Spinal cord (tissue), 10 donors: ENCODE measurements at places on chromosomes 4 and X.

DNA sequence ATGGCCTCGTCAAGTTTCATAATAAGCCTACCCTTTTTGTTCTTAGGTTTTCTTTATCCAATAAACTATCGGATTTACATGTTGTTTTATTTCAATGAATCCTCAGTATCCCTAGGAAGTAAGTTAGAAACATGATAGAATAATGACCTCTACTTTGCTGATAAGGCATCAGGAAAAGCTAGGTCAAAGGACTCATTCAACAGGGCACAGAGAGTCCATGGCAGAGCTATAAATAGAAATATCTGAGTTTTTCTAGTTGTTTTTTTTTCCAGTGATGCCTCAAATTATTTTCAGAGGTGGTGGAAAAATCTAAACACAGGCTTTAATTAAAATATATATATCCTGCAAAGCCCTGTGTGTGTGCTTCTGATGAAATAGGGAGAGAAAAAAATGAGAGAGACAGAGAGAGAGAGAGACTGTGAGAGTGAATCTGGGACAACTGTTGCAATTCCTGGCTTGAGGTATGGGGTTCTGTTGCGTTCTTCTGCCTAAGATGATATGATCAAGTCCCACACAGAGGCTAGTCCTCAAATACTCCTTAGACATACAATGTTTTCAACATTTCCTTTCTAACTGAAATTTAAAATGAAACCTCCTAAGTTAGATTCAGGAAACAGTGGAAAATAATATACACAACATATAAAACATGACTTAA, 139.9 kb downstream of the HDX start:
- H3K4me1 ChIP-seq = no peaks in the 10 kb centered on the region
- H3K27ac ChIP-seq = no peak overlapping the region
- no peak overlapping the region for H3K4me3 ChIP-seq
- H3K36me3 ChIP-seq = no peaks in the 10 kb centered on the region
- no peak for DNase-seq
- H3K27me3 ChIP-seq = no peaks in the 10 kb centered on the region

GRCh38 chr4:53906606-53907190, 157.7 kb downstream of the CHIC2 start:
- peak overlapping the region; percentile 19 for H3K27ac ChIP-seq
- DNase-seq = no peak
- H3K27me3 ChIP-seq = peaks cover 26% of the 10 kb centered on the region

DNA sequence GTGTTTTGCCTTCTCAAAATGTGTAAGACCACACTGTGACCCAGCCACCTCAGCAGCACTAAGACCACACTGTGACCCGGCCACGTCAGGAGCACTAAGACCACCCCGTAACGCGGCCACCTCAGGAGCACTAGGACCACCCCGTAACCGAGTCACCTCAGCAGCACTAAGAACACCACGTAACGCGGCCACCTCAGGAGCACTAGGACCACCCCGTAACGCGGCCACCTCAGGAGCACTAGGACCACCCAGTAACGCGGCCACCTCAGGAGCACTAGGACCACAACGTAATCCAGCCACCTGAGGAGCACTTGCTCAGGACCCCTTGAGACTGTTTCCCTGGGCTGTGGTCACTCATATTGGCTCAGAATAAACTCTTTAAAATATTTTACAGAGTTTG, 71.7 kb downstream of the MTNR1A start:
- no peak overlapping the region for H3K27ac ChIP-seq
- no peaks in the 10 kb centered on the region for H3K27me3 ChIP-seq
- DNase-seq = no peak
- H3K4me1 ChIP-seq = peaks cover 22% of the 10 kb centered on the region

GRCh38 chr4:3531318-3531878, 824 bp downstream of the LRPAP1 start:
- no peak for DNase-seq
- peak overlapping the region; percentile 90 for H3K4me3 ChIP-seq
- H3K36me3 ChIP-seq = peaks cover 40% of the 10 kb centered on the region
- peaks cover 53% of the 10 kb centered on the region for H3K4me1 ChIP-seq

DNA sequence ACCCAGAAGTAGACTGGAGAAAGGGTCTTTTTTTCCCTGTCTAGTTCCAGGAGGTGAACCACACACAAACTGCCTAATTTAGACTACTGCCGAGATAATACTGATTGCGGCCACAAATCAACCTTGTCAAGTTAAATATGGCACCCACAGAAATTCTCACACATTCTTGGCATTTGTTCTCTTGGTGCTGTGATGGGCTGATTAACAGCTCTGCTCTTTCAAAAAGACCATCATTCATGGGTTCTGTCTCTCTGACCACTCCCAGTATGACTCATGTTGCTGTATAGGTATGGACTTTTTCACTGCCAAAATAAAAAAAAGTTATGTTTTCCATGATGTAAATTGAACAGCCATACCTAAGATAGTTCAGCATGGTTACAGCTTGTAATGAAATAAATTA, 1003.5 kb upstream of the LCORL start:
- H3K27me3 ChIP-seq = no peaks in the 10 kb centered on the region
- no peak overlapping the region for H3K27ac ChIP-seq
- no peaks in the 10 kb centered on the region for H3K4me1 ChIP-seq
- H3K36me3 ChIP-seq = no peaks in the 10 kb centered on the region
- DNase-seq = no peak

DNA sequence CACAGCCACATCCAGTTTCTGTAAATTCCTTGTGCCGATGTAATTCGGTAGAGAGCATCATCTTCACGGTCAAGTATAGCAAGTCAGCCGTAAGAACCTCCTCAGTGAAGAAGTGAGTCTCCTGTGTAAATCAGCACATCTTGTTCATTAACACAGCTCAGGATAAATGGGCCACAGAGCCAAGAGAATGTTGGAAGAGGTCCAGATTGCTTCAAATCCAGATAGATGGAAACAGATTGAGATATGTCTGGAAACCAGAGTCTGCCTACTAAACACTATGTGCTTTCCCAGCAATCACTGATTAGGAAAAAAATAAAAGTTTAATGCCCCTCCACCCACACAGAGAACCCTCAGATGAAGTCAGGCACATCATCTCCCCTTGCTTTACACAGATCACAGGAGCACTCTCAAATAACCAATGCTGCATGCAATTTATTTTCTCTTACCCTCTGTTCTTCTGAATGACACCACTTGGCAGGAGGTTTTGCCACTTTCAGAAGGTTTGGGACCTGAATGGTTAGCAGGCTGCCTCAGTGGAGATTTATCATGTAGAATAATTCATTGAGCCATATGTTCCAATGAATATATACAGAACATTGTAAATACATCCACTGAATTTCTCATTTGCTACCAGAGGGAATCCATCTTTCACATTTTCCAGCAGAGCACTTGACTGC, 357.7 kb downstream of the C4orf33 start:
- no peak overlapping the region for H3K27ac ChIP-seq
- no peaks in the 10 kb centered on the region for H3K27me3 ChIP-seq
- H3K4me1 ChIP-seq = no peaks in the 10 kb centered on the region
- H3K36me3 ChIP-seq = no peaks in the 10 kb centered on the region
- H3K4me3 ChIP-seq = no peak overlapping the region
- DNase-seq = no peak

DNA sequence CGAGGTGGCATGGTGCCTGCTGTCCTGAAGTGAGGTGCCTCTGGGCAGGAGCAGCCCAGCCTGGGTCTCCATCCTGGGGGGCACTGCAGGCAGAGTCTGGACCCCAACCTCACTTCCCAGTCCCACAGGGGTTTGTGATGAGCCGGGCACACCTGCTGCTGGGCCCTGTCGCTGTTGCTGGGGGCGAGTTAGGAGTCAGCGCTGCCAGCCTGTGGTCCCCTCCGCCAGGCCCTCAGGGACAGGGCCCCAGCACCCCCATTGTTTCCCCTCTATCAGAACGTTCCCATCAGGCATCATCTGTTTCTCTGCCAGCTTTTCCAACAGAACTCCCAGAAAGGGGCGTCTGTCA, 23.4 kb downstream of the WFS1 start:
- H3K27ac ChIP-seq = no peak overlapping the region
- no peak overlapping the region for H3K4me3 ChIP-seq
- no peak for DNase-seq
- peaks cover 91% of the 10 kb centered on the region for H3K36me3 ChIP-seq
- H3K4me1 ChIP-seq = no peaks in the 10 kb centered on the region

- peaks cover 4% of the 10 kb centered on the region for H3K4me1 ChIP-seq
Measured at GRCh38 chrX:46580613-46581012, 7.0 kb downstream of the CHST7 start.

GRCh38 chr4:24473309-24473721, 111.0 kb downstream of the DHX15 start:
- H3K27ac ChIP-seq = peak overlapping the region; percentile 26
- peaks cover 12% of the 10 kb centered on the region for H3K27me3 ChIP-seq
- peaks cover 29% of the 10 kb centered on the region for H3K4me1 ChIP-seq
- peak; percentile 26 for DNase-seq

- DNase-seq = no peak
- H3K27ac ChIP-seq = no peak overlapping the region
- no peaks in the 10 kb centered on the region for H3K4me1 ChIP-seq
- H3K27me3 ChIP-seq = no peaks in the 10 kb centered on the region
- no peaks in the 10 kb centered on the region for H3K36me3 ChIP-seq
- H3K4me3 ChIP-seq = no peak overlapping the region
Measured at GRCh38 chr4:58560736-58561135, 1450.6 kb upstream of the IGFBP7 start.

DNA sequence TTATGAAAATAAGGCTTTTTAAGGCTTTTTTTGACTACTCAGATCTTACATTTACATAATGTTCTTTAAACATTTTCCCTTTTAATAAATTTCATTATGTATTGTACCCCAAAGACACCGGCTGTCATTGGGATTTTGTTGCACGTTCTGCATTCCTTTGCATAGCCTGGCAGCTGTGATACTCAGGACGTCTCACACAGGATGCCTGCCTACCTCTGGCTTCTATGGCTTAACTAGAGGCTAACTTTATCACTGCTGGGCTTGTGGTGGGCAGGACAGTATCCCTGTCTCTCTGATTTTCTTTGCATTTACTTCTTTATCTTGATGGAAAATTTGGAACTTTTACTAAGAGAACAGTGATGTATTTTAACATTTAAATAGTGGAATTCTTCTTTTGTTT, 147.8 kb downstream of the BMPR1B start:
- no peaks in the 10 kb centered on the region for H3K36me3 ChIP-seq
- H3K4me3 ChIP-seq = no peak overlapping the region
- no peaks in the 10 kb centered on the region for H3K27me3 ChIP-seq
- H3K27ac ChIP-seq = no peak overlapping the region

DNA sequence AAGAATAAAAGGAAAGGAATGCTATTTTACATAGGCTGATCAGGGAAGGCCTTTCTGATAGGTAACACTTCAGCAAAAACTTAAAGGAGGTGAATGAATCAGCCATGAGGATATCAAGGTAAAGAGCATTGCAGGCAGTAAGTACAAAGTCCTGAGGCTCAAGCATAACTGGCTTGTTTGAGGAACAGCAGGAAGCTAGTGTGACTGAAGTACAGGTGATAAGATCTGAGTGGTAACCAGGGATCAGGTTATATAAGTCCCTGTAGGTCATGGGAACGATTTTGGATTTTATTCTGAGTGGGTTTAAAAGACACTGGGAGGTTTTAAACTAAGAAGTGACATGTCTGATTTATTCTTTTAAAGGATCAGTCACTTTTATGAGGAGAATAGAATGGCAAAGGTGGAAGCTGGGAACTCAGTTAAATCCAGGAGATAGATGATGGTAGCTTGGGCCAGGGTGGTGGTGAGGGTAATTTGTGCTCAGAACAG, 47.1 kb upstream of the THOC2 start:
- no peak overlapping the region for H3K27ac ChIP-seq
- H3K4me1 ChIP-seq = no peaks in the 10 kb centered on the region
- H3K27me3 ChIP-seq = no peaks in the 10 kb centered on the region

- no peak within 1 kb of the TSS for H3K27ac ChIP-seq
- no peaks in the 10 kb centered on the region for H3K36me3 ChIP-seq
- H3K27me3 ChIP-seq = no peaks in the 10 kb centered on the region
- no peaks in the 10 kb centered on the region for H3K4me1 ChIP-seq
- DNase-seq = no peak
Measured at GRCh38 chr4:70382691-70383181, at the start of gene SMR3B. Gene SMR3B (plus strand): TSS chr4:70383131. CDS start chr4:70384511, 1,380 bp downstream.

- H3K4me1 ChIP-seq = no peaks in the 10 kb centered on the region
- no peak for DNase-seq
- no peak overlapping the region for H3K27ac ChIP-seq
Measured at GRCh38 chrX:124518885-124519284, 172.5 kb downstream of the SH2D1A start.

- H3K4me1 ChIP-seq = no peaks in the 10 kb centered on the region
- no peaks in the 10 kb centered on the region for H3K27me3 ChIP-seq
- H3K4me3 ChIP-seq = no peak overlapping the region
- H3K27ac ChIP-seq = no peak overlapping the region
- DNase-seq = no peak
- H3K36me3 ChIP-seq = no peaks in the 10 kb centered on the region
Measured at GRCh38 chrX:154812341-154813101, 7.2 kb upstream of the MPP1 start.

GRCh38 chr4:133062851-133063250, 86.2 kb upstream of the PCDH10 start:
- no peak overlapping the region for H3K27ac ChIP-seq
- H3K4me1 ChIP-seq = no peaks in the 10 kb centered on the region
- H3K27me3 ChIP-seq = no peaks in the 10 kb centered on the region
- no peaks in the 10 kb centered on the region for H3K36me3 ChIP-seq
- H3K4me3 ChIP-seq = no peak overlapping the region

- H3K4me1 ChIP-seq = no peaks in the 10 kb centered on the region
- no peaks in the 10 kb centered on the region for H3K36me3 ChIP-seq
- H3K27me3 ChIP-seq = no peaks in the 10 kb centered on the region
- no peak overlapping the region for H3K27ac ChIP-seq
Measured at GRCh38 chr4:47049347-47049746, 18.0 kb downstream of the GABRB1 start.

GRCh38 chrX:97756879-97757278, 873.2 kb downstream of the RPA4 start:
- no peak overlapping the region for H3K4me3 ChIP-seq
- H3K27ac ChIP-seq = no peak overlapping the region
- peak; percentile 11 for DNase-seq

DNA sequence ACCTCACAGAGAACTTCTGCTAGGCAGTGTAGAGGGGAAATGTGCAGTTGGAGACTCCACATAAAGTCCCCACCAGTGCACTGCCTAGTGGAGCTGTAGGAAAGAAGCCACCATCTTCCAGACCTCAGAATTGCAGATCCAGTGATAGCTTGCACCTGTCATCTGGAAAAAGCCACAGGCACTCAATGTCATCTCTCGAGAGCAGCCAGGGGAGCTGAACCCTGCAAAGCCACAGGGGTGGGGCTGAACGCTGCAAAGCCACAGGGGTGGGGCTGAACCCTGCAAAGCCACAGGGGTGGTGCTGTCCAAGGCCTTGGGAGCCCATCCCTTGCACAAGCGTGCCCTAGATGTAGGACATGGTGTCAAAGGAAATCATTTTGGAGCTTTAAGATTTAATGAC, 1226.3 kb downstream of the PCDH7 start:
- no peak overlapping the region for H3K27ac ChIP-seq
- H3K36me3 ChIP-seq = no peaks in the 10 kb centered on the region
- no peak for DNase-seq

- H3K27ac ChIP-seq = no peak overlapping the region
- DNase-seq = no peak
- no peak overlapping the region for H3K4me3 ChIP-seq
- no peaks in the 10 kb centered on the region for H3K27me3 ChIP-seq
Measured at GRCh38 chr4:101599620-101600019, 190.9 kb upstream of the BANK1 start.
